ENCODE measurements at places on chromosomes 3 and 15.

GRCh38 chr3:71245971-71246880 lies 337.3 kb downstream of the FOXP1 start:
- no peak for DNase-seq

DNA sequence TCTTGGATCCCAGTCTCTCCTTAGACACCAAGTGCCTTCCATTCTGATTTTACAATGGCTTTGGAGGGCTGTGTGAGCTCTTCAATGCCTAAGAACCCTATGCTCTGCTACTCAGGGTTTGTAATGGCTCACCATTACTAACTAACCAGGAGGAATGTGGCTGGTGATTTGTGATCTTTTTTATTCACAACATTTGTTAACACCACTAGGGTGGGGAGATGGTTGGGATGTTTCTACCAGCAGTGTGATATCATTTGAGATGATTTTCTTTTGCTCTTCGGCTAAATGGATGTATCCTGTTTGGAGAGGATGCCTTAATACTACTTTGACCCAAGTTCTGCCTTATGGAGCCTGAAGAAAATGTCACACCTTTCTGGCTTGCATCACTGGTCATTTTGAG lies 226.9 kb downstream of the MFSD1 start:
- DNase-seq: no peak

DNA sequence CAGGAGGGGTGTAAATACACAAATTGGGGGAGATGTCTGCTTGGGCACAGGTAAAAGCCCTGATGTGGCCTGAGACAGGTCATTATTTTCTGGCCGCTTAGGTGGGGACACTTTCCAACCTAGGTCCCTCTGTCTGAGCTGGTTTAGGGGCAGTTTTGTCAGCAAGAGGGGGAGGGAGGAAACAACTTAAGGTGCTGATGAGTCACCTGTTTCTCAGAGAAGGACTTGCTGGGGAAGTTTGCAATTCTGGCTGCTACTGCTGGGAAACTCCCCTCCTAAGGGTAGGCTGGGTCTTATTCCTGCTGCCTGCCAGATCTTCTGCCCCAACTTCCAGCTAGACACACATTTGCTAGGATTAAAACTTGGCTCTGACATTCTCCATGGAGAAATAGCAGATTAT lies 4.8 kb upstream of the RHOV start:
- DNase-seq: no peak

- no peak for DNase-seq
These were observed 39.8 kb downstream of the RIOX2 start for GRCh38 chr3:97932387-97932801.

DNA sequence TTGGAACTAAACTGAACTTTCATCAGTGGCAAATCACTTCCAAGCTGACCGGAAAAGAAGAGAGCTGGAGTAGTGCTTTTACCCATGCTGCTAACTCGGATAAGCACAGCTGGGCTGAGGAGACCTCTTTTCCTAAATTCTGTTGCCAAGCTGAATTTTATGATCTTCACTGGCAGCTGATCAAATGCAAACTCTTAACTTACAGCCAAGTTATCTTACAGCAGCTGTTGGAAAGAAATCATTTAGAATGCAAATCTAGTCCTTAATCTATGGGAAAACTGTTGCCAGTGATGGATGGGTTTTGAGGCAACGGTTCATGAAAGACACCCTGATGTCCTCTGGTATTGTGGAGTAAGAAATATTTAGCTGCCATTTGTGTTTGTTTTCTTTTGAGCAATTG lies 216.5 kb downstream of the ZNF385D start:
- no peak for DNase-seq

DNA sequence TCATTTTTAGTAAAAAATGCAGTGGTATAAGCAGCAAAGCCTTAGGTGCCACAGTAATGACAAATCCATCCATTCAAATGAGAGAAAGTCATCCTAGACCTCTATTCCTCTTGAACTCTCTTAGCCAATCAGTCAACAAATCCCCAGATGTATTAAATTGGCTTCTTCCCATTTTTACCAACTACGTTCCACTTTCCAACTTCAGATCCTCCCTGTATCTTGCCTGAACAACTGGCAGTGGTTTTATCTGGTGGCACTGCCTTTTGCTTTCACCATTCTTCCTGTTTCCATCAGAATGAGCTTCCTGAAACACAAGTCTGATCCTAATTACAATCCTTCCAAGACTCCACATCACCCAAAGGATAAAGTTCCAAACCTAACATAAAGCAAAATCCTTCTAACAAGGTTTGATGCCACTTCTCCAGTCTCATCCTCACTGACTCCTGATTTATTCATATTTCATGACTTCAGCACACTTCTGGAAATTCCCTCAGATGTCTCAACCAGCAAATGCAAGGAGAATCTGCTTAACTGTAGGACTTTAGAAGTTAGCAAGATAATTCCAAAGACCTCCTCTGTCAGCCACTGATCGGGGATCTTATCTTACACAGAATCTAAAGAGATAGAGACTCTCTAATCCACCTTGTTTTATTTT lies 69.8 kb upstream of the SLC4A7 start:
- DNase-seq: no peak

DNA sequence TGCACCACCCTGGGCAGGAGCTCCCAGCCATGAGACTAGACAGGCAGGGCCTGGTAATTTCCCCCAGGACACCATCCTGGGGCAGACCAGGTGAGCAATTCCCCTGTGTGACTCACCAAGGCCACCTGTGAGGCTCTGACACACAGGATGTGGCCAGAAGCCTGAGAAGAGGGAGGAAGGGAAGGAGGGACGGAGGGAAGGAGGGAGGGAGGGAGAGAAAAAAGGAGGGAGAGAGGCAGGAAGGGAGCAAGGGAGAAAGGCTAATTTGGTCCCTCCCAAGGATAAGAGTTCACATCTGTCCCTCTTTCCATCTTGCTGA lies 25.9 kb downstream of the WNT7A start:
- no peak for DNase-seq

GRCh38 chr15:79091204-79091867 lies 756 bp upstream of the RASGRF1 start:
- DNase-seq: peak; percentile 25

- no peak for DNase-seq
These were observed 200.2 kb downstream of the RPLP1 start for GRCh38 chr15:69652751-69653305.

GRCh38 chr3:72632129-72632528 lies 216.1 kb downstream of the SHQ1 start:
- DNase-seq: no peak

DNA sequence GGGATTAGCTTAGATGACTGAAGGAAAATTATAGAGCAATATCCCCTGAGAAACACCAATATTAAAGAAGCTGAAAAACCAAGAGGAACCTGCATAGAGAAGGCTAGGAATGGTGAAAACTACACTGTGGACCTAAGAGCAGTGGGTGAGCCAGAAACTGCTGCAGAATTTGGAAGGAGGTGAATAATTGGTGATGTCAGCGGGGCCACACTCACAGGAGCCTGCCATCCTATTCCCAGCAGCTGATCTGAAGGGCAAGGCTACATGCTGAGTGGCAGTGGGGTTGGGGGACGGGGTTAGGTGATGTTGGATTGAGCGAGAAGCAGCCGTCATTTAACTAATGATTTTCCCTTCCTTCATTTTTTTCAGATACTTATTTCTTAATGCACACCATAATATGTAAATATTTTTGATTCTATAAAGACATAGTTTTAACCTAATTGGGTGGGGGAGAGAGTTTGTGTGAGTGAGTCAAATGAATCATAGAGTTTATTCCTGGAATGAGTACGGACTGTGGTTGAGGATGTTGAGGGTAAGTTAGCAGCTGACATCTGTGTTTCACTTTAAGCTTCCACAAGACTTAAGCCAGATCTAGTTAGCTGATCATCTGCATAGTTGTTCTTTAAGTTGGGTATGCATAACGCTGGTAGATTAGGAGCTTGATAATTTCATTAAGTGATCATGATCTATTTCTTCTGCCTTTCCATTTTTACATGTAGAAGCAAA lies 222.8 kb downstream of the PTPRG start:
- DNase-seq: no peak

GRCh38 chr3:50008931-50009330 lies 69.0 kb downstream of the RBM6 start:
- no peak for DNase-seq

DNA sequence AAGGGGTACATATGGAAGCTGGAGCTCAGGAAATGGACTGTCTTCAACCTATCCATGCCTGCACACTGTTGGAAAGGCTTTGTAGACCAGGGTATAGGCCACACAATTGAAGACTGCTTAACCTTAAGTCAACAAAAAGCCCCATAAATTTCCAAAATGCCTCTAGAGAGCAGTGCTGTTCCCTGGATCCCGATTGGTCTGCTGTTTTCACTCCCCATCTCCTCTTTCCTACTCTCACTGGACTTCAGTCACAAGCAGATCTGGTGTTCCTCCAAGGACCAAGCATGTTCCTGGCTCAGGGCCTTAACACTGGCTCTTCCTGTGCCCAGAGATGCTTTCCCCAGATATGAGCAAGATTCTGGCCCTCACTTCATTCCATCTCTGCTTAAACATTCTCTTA lies 22.8 kb upstream of the LRRC34 start:
- no peak for DNase-seq

DNA sequence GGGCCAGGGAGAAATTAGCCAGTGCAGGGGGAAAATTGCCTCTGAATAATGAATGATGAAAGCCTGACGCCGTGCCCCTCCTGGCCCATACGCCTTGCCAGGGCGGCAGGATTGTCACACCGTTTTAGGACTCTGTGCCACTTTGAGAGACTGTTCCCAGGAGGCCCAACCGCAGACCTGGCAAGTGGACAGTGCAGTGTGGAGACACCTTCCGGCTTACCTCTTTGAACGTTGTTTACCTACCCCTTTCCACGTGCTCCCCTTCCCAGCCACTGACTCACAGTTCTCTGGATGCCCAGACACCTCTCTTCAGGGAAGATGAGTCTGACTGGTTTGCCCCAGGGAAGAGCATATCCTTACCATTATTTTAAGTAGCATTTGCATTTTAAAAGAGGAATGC lies 84.0 kb upstream of the PXYLP1 start:
- no peak for DNase-seq

- no peak for DNase-seq
These were observed 318.1 kb upstream of the LRRFIP2 start for GRCh38 chr3:37492468-37492867.

GRCh38 chr3:127822041-127822681 lies at the start of gene MGLL:
MGLL (minus strand) TSS chr3:127822515; CDS start chr3:127822318, 197 bp downstream.
- no peak for DNase-seq

DNA sequence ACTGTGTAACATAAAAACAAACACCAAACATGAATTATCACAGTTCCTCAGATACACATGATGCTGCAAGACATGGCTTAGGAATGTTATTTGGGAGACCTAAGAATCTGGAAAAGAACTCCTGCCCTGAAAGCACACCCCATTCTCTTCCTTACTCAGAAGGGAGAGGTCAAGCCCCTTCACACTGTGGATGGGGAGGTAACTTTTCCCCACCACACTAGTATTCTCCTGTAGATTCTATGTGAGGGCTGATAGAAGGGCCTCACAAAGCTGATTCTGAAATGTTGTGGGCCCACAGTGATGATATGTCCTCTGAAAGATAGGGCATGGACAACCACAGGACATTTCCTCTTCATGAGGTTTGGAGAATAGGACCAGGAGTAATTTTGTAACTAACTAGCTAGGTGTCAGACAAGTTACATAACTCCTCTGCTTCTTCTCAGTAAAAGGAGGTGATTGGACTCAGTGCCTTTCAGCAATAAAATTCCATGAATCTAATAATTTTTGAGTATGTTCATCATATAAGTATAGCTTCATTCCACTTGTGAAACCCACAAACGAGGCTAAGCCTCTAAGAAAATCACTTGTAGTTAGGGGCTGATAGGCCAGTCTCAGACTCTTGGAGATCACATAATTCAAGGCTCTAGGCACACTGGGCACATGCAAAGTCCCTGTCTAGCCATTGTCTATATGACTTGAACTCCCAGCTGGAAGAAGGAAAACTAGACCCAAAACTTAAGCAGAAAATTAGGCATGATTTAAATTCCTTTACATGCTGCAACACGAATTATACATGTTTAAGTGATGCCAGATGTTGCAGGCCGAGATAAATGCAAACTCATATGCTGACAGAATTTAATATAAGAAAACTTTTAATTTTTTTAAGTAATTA lies 7.5 kb downstream of the PTX3 start:
- no peak for DNase-seq
